NCI-H526 (cell line): ENCODE measurements at places on chromosomes 6 and 20.

DNA sequence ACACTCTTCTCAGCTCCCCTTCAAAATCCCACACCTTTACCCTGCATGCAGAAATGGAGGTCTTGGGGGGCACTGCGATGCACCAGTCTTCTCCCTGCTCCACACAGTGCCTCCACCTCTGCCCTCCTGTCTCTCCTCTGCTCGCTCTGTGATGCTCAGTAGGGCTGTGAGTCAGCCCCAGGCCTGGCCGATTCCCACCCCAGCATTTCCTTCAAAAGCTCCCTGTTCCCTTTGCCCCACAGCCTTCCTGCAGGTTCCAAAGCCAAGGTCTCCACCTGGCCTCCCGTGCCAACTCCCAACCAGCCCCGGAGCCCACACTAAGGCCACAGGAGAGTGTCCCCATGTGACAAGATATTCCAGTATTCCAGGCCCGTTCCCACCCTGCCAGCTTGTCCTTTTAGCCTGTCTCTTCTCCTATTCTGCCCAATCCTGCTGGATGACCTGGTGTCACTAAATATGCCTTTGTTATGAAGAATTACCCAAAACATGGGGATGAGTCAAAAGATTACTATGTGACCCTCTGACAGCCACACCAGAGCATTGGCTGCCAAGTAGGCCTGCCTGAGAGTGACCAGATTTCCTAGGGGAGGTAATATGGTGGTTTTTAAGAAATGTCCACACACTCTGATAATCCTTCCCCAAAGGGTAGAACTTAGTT lies 118.9 kb upstream of the NXT1 start:
- DNase-seq, result no peak

- no peak for DNase-seq
Measured at GRCh38 chr6:106805771-106806170, 168.8 kb downstream of the CD24 start.

- DNase-seq, result no peak
Measured at GRCh38 chr20:41560970-41561369, 57.2 kb downstream of the CHD6 start.

DNA sequence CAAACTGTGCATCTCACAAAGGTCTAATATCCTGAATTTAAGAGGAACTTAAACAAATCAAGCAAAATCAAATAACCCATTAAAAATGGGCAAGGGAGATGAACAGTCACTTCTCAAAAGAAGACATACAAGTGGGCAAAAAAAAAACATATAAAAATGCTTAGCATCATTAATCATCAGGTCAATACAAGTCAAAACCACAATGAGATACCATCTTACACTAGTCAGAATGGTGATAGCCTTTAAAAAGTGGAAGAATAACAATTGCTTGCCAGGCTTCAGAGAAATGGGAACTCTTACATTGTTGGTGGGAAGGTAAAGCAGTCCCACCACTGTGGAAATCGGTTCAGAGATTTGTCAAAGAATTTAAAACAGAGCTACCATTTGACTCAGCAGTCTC lies 646.7 kb upstream of the PTCHD4 start:
- no peak for DNase-seq

GRCh38 chr6:45835721-45836437 lies 179.8 kb downstream of the CLIC5 start:
- no peak for DNase-seq
